Activated T-cell treated with anti-CD3 and anti-CD28 coated beads, Interleukin-2, amount 50 U/mL, for 1 hour (primary cell): ENCODE measurements at places on chromosomes 1 and 21.

GRCh38 chr21:36350282-36350910, 30.4 kb downstream of the MORC3 start:
- no peak for DNase-seq

- DNase-seq, result no peak
Measured at GRCh38 chr1:71618191-71618590, 537.4 kb upstream of the ZRANB2 start.

- no peak for DNase-seq
Measured at GRCh38 chr21:36883532-36884486, 82.7 kb downstream of the HLCS start.

DNA sequence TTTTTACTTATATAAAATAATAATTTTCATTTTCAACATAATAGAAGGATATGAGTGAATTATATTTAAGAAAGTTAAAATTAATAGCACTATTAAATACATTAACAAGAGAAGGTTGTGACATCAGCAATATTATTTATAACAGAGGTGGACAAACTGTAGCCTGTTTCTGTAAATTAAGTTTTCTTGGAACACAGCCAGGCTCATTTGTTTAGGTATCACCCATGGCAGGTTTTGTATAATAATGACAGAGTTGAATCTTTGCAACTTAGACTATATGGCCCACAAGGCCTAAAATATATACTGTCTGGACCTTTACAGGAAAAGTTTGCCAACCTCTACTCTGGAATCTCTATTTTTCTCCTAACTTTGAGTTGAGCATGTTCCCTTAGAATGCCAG, 42.8 kb upstream of the CACYBP start:
- DNase-seq, result no peak

DNA sequence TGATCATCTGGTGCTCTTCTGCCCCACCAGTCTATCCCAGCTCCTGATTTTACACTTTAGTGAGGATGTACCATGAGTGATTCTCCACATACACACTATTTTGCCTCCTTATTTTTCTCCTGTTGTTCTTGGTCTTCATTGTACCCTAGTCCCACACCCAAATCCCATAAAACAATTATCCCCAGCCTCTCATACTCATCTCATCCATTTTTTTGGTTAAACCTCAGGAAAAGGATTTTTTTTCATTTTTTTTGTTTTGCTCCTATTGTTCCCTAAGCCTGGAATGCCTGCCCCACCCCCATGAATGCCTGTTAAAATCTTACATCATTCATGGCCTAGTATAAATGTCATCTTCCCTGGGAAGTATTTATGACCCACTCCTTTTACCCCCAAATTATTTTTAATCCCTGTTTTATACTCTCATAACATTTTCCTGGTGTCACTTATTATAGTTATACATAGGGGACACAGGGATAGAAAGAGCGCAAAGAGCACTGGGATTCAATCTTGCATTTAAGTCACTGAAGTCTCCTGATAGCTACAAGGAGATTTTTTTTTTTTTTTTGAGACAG, 4.9 kb upstream of the LINGO4 start:
- DNase-seq, result no peak

DNA sequence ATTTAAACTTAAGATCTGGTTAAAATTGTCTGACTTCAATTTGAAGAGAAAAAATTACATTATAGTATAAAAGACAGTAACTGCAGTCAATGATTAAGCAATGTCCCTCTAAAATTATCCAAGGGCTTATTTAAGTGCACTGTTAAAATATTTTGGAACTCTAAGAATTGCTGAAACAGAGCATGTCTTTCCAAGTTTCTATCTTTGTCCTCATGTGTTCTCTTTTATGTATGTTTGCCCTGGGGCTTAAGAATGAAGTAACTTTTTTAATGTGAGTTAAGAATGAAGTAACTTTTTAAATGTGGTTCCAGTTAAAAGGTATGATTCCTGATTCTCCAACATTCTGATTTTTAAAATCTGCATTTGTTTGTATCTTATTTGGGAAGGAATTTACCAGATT, 69.0 kb upstream of the MARK1 start:
- no peak for DNase-seq

GRCh38 chr21:32653326-32653901, 41.2 kb upstream of the CFAP298 start:
- DNase-seq, result no peak

DNA sequence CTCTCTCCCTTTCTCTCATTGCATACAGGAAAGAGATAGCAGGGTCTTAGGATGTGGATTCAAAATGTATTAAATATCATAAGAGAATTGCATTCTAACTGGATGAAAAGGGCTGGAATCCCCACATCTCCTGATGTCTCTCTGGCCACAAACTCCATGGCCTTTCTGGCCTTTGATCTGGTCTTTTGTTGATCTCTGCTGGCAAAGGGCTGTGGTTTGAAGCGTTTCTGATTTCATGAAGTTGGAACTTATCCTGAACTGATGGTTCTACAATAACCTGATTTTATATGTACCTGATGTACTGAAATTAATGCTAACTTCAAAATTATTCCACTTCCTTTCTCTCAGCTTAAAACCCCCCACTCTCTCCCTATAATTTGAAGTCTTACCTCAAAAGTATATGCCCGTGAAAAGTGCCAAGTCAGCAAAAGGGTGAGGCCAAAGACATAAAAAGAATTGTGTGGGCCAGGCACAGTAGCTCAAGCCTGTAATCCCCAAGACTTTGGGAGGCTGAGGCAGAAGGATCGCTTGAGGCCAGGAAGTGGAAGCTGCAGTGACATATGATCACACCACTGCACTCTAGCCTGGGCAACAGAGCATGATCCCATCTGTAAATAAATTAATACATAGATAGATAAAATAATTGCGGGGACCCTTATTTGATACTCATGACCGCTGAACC, 6.4 kb upstream of the KIF14 start:
- no peak for DNase-seq

DNA sequence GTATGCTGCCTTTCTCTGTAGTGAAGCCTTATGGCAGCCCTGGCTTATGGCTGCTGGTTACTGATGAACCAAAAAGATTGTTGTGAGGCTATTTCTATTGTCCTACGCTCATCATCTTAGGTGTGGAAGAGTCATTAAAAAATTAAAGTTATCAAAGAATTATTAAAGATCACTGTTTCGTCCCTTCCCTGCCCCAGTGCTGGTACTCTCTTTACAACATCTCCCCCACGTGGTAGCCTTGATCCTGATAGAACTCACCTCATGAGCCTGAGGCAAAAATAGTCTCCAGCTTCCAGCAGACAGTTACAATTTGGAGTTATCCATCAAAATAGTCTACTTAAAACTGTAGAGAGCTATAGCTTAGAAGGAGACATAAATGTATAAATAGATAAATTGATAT, 201.5 kb downstream of the S1PR1 start:
- DNase-seq, result no peak

DNA sequence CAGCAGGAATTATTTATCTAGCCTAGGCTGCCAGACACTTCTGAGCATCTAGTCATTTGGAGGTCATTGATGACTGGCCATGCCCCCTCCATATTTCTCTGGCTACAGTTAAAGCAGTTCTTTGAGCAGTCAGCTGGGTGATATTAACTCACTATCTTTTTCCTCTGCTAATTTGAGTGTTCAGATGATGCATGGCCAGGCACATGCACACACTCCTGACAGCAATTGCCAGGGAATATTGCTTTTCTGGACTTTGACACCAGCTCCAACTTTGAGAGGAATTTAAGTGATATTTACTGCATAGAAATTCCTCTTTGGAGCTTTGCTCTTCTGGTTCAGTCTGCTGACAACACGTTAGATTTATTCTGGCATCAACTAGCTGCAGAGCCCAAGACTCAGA, 52.6 kb downstream of the CD247 start:
- DNase-seq, result peak; percentile 8

DNA sequence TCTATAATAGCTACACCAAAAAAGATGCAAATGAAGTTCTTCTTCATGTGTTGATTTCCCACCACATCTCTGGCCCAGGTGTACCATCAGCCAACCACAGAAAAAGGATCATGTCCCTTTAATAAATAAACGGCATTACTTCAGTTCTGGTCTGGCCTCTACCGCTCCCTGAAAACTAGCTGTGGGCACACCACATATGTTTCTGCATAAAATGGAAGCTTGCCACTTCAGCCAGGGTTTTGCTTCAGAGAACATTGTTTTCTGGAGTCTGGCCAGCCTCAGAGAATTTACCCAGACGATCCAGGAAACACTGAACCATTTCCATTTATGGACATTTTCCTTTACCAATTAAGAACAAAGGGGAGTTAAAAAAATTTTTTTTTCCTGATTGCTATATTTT, 5.8 kb upstream of the LAMC2 start:
- DNase-seq, result no peak

DNA sequence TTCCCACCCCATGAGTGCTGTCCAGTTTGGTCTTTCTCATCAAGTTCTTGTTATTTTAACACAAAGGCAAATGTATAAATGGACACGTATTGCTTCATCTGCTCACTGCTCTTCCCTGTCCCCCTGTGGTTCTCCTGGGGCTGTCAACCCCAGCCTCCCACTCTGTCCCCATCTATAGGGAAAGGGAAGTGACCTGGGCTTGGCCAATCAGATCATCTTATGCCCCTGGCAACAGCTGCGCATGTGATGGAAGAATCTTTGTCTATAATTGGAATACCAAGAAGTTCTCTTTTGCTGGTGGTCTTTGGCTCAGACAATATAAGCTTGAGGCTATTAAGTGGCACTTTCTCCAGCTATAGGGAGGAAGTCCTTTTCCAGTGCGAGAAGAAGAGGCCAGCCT, 4.7 kb upstream of the CCSAP start:
- no peak for DNase-seq

GRCh38 chr1:57165546-57165945, 199.7 kb upstream of the C8B start:
- DNase-seq, result no peak

DNA sequence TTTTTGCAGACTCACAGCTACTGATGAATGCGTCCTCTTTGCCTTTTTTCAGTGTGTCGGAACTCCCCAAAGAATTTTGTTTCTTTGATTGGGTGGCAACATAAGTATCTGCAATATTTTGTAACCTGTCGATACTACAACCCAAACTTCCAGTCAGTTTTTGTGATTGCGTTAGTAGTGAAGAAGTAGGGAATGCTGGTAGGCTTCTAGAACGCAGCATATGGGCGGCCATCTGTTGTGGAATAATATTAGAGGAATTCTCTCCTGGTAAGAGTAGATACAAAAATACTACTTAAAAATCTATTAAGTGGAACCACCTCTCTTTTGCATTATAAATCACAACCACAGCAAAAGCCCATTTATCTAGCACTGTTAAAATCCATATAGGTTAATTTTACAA, 107.4 kb downstream of the LYST start:
- DNase-seq, result no peak

DNA sequence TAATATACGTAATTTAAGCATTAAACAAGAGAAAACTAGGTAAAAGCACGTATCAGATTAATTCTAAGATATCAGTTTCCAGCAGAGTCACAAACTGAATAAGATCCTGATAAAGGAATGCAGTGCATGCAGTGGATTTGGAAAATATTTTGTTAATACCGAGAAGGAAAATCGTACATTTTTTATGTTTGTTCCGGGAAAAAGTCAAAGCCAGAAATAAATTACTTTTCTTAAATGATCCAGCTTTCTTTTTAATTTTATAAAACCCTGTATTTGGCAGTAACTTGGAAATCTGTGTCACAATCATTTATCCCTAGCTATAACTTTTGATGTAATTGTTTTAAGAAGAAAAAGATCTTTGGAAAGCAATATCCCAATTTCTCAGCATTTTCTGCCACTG, 955 bp downstream of the PALMD start:
- no peak for DNase-seq

DNA sequence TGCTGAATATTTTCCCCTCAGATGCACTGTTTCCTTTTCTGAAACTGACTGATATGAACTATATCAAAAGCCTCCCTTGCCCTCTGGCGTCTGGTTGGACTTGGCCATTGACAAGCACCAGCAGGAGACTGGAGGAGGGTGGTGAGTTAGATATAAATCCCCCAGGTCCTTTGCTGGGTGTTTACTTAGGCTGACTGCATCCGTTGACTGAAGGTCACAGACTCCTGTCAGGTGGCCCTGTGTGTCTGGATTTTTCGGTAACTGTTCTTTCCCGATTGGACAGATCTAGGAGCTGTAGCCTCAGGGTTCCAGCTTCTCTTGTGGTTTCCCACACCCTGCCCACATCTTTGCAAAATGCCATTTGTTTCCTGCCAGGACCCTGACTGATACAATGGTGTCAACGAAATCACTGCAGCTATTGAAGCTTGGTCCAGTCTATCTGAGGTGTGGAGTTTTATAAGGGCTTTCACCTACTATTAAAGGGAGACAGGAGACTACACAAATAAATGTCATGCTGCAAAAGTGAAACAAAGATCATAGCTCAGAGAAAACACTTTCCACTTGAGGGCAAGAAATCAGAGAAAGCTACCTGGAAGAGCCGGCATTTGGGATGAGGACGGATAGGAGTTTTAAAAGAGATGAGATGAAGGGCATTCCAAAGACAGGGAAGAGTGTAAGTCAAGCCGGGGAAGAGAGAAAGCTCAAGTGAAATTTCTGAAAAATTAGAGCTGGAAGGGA, 1.5 kb upstream of the MAGI3 start:
- DNase-seq, result no peak

DNA sequence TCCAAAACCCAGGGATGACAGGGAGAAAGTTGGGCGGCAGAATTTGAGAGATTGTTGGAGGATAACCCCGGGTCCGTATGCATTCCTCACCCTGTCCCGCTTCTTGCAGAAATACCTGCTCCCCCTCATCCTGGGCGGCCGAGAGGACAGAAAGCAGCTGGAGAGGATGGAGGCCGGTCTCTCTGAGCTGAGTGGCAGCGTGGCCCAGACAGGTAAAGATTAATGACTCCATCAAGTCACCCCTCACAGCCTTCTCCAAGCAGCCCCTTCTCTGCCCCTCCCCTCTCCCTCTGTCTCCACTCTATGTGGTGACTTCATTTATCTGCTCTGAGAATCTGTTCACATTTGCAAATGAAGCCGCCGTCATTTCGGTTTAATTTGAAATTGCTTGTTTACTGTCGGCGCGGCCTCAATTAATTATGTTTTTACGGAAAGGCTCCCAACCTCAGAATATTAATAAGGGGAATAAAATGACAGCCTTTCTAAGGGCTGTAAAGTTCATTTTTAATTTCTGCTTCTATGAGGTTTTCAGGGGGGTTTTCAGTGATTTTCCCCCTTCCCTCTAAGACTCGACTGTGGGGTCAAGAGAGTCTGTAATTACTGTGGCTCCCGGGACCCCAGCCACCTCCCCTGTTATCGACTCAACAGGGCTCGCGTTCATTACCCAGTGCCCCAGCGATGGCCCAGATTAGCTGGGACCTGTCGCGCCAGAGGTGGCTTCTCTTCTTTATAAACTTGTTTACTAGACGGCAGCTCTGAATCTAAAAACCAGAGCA, 148.3 kb downstream of the PEX14 start:
- no peak for DNase-seq

DNA sequence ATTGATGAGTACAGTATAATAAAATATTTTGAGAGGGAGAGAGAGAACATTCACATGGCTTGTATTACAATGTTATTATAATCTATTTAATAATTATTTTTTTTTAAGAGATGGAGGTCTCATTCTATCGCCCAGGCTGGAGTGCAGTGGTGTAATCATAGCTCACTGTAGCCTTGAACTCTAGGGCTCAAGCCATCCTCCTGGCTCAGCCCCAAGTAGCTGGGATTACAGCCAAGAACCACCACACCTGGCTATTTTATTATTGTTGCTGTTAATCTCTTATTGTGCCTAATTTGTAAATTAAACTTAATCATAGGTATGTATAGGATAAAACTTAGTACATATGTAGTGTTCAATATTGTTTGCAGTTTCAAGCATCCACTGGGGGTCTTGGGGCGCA, 57.8 kb downstream of the HS2ST1 start:
- no peak for DNase-seq

GRCh38 chr1:20540281-20540680, 12.1 kb upstream of the FAM43B start:
- no peak for DNase-seq

- no peak for DNase-seq
Measured at GRCh38 chr1:117812869-117813511, 116.4 kb downstream of the GDAP2 start.
